D341Med (cell line): ENCODE measurements at places on chromosomes 4 and X.
A peak's percentile ranks its signal among the peaks of the same experiment; 100 is the strongest.

GRCh38 chr4:96543346-96543745 lies 703.5 kb downstream of the PDHA2 start:
- no peak for DNase-seq

- DNase-seq: no peak
Measured at GRCh38 chr4:2793586-2794485, 951 bp downstream of the SH3BP2 start.

DNA sequence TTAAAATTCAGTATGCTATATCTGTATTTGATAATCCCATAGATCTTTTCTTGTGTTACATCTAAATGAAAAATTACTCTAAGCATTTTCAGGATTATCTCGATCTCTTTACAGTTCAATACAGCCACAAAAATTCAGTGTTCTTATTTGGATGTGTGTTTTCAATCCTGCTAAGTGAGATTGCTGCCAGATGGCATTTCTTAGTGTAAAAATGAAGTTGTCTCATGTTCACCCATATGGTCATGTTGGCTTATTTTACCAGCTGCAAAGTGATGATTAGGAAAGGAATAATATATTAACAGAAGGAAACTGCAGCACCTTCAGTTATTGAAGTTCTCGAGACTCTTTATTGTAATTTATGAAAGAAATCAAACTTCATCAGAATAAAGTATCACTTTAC lies 12.1 kb upstream of the FAM47A start:
- DNase-seq: no peak

GRCh38 chr4:84582302-84582987 lies 482 bp upstream of the CDS1 start:
- peak; percentile 92 for DNase-seq
